ENCODE measurements at places on chromosomes 2 and 18. TPM values are rescaled to one million over a fixed set of nuclear protein-coding genes. Genes with fewer than 3 reads are reported as not detected.

Gene TUBB8B
- not detected for total RNA-seq

Gene NAT8
- total RNA-seq: 40.6 TPM

Gene PRKAG3
- not detected for total RNA-seq

Gene SERPINB3
- total RNA-seq: not detected

- no peak for DNase-seq
Observed at GRCh38 chr2:30860003-30860725, 52.9 kb upstream of the CAPN13 start.

DNA sequence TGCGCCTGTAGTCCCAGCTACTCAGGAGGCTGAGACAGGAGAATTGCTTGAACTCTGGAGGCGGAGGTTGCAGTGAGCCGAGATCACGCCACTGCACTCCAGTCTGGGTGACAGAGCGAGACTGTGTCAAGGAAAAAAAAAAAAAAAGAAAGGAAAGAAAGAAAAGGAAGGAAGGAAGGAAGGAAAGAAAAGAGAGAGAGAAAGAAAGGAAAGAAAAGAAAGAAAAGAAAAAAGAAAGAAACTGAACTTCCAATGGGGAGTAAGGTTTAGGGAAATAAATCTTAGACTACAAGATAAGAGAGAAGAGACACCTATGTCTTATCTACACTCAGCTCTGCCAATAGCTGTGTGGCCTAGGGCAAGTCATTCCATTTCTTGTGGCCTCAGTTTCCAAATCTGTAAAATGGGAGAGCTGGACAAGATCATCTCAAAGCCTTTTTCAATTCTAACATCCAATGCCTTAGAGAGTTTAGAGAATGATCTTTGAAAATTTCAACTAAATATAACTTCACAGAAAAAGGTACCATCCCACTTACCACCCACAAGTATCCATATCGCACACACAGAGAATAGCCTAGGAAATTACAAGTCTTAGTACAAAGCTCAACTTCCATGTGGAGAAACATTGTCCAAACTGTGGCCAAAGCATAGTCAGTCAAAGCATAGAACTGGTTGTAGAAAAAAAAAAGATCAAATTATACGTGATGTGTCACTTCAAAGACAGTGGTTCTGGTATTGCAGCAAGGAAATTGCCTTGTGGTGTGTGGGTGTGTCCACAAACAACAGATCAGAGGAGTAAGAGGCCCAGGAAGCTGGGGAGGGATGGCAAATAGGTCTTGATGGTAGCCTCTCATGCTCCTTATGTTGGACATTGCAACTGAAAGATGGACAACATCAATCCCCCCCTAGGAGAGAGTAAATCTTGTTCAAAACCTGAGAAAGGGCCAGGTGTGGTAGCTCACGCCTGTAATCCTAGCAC, 42.4 kb downstream of the SLC14A2 start:
- no peak for DNase-seq

Gene BOLL
- not detected for total RNA-seq

DNA sequence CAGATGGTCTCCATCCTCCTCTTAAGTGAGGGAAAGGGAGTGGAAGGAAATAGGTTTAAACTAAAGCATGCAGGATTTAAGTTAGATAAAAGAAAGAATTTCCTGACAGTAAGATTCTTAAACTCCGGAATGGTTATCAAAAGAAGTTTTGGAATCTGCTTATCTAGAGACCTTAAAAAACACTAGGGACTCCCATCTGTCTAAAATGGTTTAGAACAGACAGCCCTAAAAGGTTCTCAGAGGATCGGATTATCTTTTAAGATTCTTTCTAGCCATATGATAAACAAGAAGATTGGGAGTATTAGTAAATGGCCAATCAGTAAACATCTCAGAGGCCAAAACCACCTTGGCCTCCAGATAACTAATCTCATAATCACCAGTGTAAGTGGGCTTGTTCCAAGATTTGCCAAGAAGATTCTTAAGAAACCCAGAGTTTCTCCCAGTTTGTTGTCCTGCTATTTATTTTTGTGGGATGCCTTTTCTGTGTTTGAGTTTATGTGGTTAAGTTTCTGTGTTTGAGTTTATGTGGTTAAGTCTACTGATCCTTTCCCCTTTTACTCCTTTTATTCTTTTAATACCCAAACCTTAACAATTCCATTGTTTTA, 314.9 kb upstream of the NRP2 start:
- no peak for DNase-seq

Gene RFTN2
- total RNA-seq: 1.1 TPM

Gene ATP6V1B1
- not detected for total RNA-seq

GRCh38 chr2:85308201-85308600, 19.6 kb downstream of the TGOLN2 start:
- no peak for DNase-seq

- no peak for DNase-seq
Observed at GRCh38 chr2:42254186-42254895, 85.2 kb downstream of the EML4 start.

Gene TMEM150A
- 23.5 TPM for total RNA-seq

- DNase-seq: no peak
Observed at GRCh38 chr2:170712653-170713542, 2.2 kb upstream of the SP5 start.

GRCh38 chr2:48137829-48138228, 231.5 kb upstream of the FBXO11 start:
- peak; percentile 85 for DNase-seq

Gene RMND5A
- total RNA-seq: 29.1 TPM

Gene FANCL
- 22.3 TPM for total RNA-seq

Gene CFAP221
- total RNA-seq: 0.56 TPM

Gene SERPINB8
- 18.6 TPM for total RNA-seq

GRCh38 chr2:240989451-240990265, 8.8 kb upstream of the SNED1 start:
- DNase-seq: peak; percentile 79

Gene DLGAP1
- 0.10 TPM for total RNA-seq

Gene HOXD13
- total RNA-seq: not detected

DNA sequence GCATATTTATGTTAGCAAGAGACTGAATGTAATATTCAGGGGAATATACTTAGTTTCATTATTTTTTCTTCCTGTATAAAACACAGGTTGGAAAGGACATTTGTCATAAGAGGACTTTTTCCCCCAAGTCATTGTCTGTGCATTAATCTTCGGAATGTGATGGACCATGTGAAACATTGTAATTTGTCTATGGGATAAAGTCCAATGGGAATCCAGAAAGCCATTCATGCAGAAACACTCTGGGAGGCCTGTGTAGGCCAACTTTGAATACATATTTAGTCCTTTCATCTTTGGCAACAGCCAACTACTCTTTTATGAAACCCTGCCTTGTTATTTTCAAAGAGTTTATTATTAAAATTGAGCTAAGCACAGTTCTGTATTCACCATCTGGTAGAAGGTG, 386.4 kb downstream of the PIK3C3 start:
- DNase-seq: no peak

Gene IL36RN
- total RNA-seq: not detected

Gene UGT1A4
- 306 TPM for total RNA-seq

Gene ORC2
- 10.6 TPM for total RNA-seq

GRCh38 chr18:54135216-54135615, 89.3 kb downstream of the MBD2 start:
- no peak for DNase-seq

GRCh38 chr18:69944436-69944835, 3.2 kb downstream of the CD226 start:
- no peak for DNase-seq

All from right lobe of liver (tissue), 6 donors.